A549 treated with dexamethasone at 1 μM for 4 hours (cell line): ENCODE measurements at places on chromosomes 2 and 18. TPM values are rescaled to one million over a fixed set of nuclear protein-coding genes. Genes with fewer than 3 reads are reported as not detected.

Gene RIT2
- total RNA-seq: not detected in 5 replicates

Gene BZW1
- total RNA-seq: 375 to 639 TPM (median 503 TPM) in 5 replicates

Gene STK16
- 25.9 to 30.2 TPM (median 28.5 TPM) in 5 replicates for total RNA-seq

Gene PJVK
- total RNA-seq: 1.1 to 1.9 TPM (median 1.6 TPM) in 5 replicates

Gene DSG2
- total RNA-seq: 45.6 to 69.2 TPM (median 64.0 TPM) in 5 replicates

Gene GPR35
- 0.32 to 0.83 TPM (median 0.68 TPM) in 5 replicates for total RNA-seq

Gene GPC1
- 148 to 254 TPM (median 237 TPM) in 5 replicates for total RNA-seq
